ENCODE measurements at places on chromosomes 3 and 15.

DNA sequence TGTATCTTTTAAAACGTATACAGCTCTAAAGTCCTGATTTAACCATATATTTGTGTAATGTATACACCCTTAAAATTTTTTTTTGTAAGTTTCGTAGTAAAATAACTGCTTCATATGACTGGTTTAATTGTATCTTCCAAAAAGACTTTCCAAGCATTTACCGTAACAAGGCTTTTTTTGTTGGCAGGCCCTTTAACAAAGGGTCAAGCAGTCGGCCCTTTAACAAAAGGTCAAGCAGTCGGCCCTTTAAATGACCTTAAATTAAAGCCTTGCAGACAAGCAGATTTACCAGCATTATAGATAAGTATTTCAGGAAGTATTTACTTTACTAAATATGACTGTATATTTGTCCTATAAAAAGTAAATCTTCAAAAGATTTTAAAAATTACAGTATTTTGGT is 28.1 kb downstream of the TSC22D2 start:
- no peak for DNase-seq

- no peak for DNase-seq
Observed at GRCh38 chr15:72156928-72157327, 38.7 kb downstream of the SENP8 start.

DNA sequence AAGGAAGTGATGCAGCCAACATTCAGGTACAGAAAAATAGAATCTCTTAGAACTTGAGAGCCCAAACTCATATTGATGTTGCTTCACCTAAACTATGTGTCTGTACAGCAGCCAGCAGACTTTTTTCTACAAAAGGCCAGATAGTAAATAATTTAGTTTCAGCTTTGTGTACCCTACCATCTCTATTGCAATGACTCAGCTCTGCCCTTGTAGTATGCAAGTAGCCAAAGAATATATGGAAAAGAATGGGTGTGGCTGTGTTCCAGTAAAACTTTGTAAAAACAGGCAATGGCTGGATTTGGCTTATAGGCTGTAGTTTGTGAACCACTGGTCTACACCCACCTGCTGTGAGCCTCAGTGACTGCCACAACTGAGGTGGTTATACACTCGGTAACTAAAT is 392.5 kb upstream of the RARB start:
- DNase-seq = peak; percentile 86

DNA sequence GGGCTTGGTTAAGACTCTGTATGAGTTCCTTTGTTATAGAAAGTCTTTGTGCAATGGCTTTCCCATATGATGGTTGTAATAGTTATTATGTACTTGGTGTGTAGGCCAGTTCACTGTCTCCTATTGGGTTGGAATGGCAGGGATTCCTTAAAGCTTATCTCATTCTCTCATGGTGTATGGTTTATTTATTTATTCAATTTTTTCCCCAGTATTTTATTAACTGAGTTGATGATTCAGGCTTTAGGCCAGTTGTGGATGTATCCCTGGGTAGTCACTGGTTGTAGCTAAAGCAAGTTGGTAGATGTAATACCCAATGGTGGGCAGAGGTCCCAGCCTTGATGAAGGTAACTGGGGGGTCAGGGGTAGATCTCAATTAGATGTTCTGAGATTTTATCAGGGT is 349.4 kb downstream of the DOCK3 start:
- peak; percentile 1 for DNase-seq

DNA sequence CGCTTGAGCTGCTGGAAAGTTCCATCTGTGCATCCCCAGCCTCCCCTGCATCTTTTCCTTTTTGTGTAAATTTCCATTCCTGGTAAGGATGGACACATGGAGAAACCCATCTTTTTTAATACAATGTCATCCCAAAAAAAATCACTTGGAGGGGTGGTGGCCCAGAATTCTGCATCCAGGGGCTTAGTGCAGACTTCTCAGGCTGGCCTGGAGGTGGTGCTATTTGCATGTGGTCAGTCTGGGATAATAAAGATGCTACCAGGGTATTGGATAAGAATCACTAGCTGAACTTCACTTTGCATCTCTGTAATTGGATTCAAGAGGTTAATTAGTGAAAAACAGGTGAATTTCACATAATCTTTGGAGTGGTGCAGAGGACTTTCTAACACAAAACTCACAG is 1.8 kb upstream of the ZSCAN2 start:
- DNase-seq = peak; percentile 72

- DNase-seq = no peak
Observed at GRCh38 chr15:70702584-70702983, 60.8 kb downstream of the UACA start.

GRCh38 chr15:52054381-52054780 is 35.4 kb downstream of the MAPK6 start:
- DNase-seq = no peak

- DNase-seq = no peak
Observed at GRCh38 chr3:197258168-197258755, 40.1 kb downstream of the DLG1 start.

DNA sequence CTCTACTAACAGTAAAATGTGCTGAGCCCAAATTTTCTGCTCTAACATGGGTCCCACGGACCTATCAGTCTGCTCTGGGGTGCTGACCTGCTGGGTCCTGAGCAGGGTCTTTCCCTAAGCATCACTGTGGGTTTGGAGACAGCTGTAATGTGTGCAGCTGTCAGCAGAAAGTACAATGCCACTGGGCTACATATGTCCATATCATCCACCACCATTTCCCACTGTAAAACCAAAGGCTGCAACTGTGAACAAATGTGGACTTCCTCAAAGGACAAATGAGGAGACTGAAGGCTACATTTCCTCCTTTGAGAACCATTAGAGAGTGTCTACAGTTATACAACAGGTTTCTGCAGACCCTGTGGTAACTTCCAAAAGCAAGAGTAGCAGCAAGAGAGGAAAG is 33.8 kb upstream of the IP6K2 start:
- no peak for DNase-seq

DNA sequence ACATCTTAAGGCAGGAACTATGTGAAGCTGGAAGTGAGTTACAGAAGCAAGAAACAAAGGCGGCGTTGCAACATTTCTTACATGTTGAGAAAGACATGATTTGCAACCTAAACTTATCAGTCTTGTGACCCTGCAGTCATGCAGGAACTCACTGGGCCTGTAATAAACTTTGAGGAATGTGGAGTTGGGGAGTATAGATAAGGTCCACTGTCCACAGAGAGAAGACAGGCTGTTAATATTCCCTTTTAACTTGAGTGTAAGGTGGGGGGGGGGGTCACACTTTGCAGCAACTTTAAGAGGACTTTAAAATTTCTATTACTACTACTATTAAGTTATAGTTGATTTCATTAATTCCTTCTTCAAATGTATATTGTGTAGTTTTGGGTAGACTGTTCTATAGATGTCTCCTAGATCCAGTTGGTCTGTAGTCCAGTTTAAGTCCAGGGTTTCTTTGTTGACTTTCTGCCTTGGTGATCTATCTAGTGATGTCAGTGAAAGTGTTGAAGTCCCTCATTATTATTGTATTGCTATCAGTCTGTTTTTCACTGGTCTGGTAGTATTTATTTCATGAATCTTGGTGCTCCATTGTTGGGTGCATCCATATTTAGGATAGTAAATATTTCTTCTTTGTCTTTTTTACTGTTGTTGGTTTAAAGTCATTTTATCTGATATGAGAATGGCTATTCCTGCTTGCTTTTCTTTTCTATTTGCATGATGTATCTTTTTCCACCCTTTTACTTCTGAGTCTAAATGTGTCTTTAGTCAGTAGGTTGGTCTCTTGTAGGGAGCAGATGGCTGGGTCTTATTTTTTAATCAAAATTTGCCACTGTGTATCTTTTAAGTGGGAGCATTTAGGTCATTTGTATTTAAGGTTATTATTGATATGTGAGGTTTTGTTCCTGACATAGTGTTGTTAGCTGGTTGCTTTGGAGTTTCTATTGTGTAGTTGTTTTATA is 15.6 kb upstream of the FAM98B start:
- peak; percentile 50 for DNase-seq

GRCh38 chr3:190593075-190593474 is 79.2 kb downstream of the IL1RAP start:
- no peak for DNase-seq

- peak; percentile 71 for DNase-seq
Observed at GRCh38 chr15:63466378-63467192, 37.8 kb upstream of the USP3 start.

DNA sequence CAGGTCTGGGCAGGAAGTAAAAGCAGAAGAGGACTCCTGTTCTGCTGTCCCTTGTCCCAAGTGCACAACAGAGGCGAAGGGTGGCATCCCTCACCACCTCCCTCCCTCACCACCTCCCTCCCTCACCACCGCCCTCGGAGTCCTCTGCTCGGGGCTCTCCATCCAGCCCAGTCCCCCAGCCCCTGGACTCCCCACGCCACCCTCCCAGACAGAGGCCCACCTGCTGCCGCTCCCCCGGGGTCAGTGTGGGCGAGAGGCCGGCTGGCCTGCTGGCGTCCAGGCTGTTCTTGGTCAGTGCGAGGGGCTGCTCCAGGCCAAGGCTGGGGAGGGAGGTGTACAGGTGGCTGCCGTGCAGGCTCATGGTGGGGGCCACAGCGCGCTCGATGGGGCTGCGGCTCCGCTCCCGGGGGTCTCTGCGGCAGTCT is 79.1 kb downstream of the VGLL4 start:
- DNase-seq = no peak

DNA sequence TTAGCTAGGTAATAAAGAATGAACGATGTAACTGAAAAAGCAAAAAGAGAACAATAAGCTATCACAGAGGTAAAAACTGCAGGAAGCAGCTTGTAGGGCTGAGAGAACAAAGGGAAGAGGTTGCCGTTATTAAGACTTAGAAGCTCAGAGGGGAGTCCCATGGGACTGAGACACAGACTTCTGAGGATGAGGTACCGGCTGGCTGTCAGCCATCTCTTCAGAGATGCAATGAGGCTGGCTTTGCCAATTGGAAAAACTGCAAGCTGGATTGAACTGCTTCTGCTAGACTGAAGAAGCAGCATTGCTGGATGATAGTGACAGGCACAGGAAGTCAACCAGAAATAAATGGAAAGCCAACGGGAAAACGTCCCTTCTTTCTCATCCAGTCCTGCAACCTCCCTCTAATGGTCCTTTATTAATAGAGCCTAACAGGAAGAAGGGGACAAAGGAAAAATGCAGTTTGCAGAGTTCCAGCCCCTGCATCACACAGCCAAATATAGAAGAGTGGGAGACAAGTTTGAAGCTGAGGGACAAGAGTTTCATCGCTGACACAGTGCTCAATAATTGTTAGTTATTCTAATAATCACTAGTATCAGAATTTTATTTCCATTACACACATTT is 21.1 kb upstream of the KLHL6 start:
- DNase-seq = peak; percentile 27

- DNase-seq = no peak
Observed at GRCh38 chr3:178086144-178086825, 450.0 kb upstream of the KCNMB2 start.

GRCh38 chr3:45583021-45583851 is 11.3 kb upstream of the LIMD1 start:
- DNase-seq = no peak

GRCh38 chr3:133238015-133238414 is 161.8 kb upstream of the BFSP2 start:
- DNase-seq = no peak

DNA sequence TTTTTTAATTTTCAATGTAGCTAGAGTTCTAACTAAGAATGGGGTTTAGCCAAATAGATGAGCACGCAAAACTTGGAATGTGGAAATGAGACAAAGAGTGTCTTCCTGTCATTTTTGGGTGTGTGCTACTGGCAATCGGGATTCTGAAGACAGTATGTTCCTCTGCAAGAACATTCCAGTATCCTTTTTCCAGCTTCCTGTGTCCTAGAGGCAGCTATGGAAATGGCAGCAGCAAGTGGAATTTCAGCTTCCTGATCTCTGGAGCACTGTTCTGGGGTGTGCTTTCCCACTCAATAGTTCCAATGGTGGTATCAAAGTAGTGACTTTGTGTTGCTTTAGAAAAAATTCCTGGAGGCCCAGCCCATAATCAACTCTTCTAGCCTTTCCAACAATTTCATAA is 642.9 kb upstream of the KCNMB2 start:
- DNase-seq = no peak

DNA sequence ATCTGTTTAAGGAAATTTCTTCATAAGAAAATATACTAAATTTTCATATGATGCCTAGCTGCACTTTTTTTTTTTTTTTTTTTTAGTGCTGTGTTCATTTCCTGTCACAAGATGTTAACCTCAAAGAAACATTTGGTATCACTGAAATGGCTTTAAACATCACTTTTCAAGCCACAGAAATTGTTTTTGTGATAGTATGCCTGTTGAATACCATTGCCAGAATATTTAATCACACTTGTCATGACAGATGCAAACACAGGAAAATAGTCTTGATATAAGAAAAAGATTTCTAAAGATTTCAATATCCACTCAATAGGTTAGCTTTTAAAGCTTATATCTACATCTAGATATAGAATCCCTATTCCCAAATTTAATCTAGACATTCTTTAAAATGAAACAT is 608.5 kb upstream of the AGTR1 start:
- DNase-seq = no peak
